Uterus (tissue), 4 donors: ENCODE measurements at places on chromosomes 7 and 10.

GRCh38 chr7:31017032-31017675 is 35.0 kb upstream of the ADCYAP1R1 start:
- H3K4me3 ChIP-seq = no peak overlapping the region
- no peaks in the 10 kb centered on the region for H3K27me3 ChIP-seq
- no peaks in the 10 kb centered on the region for H3K36me3 ChIP-seq
- no peaks in the 10 kb centered on the region for H3K4me1 ChIP-seq

DNA sequence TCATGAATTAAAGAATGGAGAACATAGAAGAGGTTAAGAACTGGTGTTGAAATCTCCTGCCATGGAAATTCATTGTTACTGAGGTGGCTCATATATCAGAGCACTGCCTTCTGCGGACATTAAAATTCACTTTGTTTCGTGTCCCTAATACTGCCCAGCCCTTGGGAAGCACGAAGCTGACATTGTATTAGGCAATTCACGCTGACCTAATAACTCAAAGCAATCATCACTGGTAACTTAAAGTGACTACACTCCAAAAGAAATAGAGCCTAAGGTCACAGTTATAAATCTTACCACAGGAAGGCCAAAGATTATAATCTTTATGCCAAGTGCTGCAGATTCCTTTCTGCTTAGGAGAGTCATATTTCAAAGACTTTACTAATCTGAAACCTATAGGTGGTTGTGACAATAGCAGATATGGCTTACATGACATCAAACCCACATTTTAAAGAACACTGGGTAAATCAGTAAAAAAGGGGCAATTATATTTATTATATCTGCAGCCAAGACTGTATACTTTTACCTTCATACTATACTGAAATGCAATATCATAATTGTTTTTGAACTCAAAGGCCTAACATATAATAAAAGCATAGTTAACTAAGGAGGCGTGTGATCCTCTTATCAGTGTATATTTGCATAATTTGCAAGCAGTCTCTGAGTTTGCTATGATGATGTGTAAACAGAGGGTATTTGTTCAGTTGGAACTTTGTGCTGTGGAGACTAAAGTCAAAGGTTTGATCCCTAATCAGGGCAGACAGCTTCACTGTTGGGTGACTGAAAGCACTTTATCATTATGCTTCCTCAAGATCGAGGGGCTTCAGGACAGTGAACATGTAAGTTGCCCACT is 51.9 kb upstream of the CAPZA2 start:
- H3K4me1 ChIP-seq = no peaks in the 10 kb centered on the region
- no peak overlapping the region for H3K27ac ChIP-seq
- no peaks in the 10 kb centered on the region for H3K27me3 ChIP-seq
- H3K36me3 ChIP-seq = no peaks in the 10 kb centered on the region

DNA sequence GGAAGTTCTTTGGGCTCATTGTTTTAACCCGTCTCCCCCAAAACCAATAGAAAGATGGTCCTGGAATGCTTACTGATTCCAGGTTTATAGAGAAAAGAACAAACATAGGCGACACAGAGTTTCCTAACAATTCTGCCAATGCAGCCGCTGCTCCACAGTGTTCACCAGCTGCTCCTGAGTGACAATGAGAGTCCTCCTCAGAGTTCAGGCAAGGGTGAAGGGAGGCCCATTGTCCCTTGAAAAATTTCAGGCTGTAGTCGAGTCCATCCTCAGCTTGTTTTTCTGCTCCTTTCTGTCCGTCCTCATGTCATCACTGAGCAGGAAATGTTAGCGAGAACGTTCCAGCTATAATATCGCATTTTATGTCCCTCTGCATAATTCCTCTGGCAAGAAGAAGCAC is 537.6 kb downstream of the TCERG1L start:
- H3K4me3 ChIP-seq = no peak overlapping the region
- no peak for DNase-seq
- no peaks in the 10 kb centered on the region for H3K4me1 ChIP-seq
- no peaks in the 10 kb centered on the region for H3K27me3 ChIP-seq

- no peaks in the 10 kb centered on the region for H3K27me3 ChIP-seq
- no peaks in the 10 kb centered on the region for H3K36me3 ChIP-seq
- no peak for DNase-seq
- no peak overlapping the region for H3K4me3 ChIP-seq
- no peaks in the 10 kb centered on the region for H3K4me1 ChIP-seq
These were observed 157.7 kb upstream of the PRKCQ start for GRCh38 chr10:6737758-6738111.

DNA sequence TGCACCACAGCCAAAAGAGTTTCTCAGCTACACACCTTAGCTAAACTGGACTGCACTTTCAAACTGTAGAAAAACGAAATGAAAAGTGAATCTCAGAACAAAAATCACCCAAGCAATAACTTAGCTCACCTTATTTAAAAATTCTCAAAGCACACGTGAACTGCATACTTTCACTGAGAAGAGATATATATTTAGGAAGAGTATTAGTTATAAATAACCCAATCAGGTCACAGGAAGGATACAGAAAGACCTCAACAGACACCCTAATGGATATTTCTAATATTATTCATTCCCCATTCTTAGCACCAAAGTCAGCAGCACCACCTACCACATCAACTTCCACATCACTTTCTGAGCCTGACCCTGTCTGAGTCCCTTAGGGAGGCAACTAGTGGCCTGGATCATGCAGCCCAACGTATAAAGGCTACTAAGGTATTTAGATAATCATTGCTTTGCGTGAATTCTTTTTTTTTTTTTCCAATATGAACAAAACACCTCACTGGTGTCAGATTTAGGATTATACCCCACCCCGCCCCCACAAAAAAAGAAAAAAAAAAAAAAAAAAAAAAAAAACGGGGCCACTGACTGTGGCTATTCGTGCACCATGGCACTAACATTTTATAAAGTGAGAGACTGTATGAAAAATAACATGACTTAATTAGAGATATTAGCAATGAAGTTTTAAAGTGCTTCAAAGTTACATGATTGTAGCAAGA is 2.6 kb downstream of the ABI1 start:
- no peaks in the 10 kb centered on the region for H3K36me3 ChIP-seq
- H3K4me3 ChIP-seq = no peak overlapping the region
- no peak for DNase-seq
